ENCODE measurements at places on chromosomes 13 and 19.

DNA sequence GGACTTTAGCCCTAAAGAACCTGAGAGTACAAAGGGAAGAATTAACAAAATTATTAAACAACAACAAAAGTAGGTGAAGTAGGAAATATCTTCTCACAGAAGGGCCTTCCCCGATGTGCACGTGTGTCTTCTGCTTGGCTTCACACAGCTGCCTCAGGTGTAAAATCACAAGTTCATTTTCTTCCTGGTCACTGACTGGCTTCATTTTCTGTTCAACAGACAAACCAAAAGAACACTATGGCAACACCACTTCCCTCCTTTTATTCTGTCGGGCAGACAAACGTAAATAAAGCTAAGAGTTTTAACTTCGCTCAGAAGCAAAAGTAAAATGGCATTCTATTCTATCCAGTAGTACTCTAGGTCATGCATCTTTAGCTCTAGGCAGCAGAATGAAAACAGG is 140.9 kb downstream of the TBC1D4 start:
- no peak for DNase-seq

- no peak for DNase-seq
Observed at GRCh38 chr19:661427-662196, 1.4 kb downstream of the RNF126 start.

- no peak for DNase-seq
Observed at GRCh38 chr19:3161453-3161852, 17.1 kb upstream of the S1PR4 start.

DNA sequence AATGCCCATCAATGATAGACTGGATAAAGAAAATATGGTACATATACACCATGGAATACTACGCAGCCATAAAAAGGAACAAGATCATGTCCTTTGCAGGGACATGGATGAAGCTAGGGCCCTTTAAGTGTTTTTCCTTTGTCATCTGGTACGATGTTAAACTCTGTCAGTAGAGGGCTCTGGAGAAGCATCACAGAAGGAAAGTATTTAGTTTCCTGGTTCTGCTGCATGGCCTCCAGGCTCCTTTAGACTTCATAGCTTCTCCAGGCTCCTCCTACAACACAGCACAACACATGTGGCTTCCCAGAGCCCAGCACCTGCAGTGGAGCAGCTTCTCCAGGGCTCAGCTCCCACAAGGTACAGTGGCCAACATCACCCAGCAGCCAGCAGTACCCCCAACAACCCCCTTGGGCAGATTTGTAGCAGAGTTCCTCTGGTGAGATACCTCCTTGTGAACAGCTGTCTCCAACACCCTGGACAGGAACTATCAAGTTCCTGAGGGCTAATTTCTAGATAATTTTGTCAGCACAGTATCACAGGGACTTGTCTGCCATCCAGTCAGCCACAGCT is 63.4 kb downstream of the KCTD12 start:
- DNase-seq = no peak

DNA sequence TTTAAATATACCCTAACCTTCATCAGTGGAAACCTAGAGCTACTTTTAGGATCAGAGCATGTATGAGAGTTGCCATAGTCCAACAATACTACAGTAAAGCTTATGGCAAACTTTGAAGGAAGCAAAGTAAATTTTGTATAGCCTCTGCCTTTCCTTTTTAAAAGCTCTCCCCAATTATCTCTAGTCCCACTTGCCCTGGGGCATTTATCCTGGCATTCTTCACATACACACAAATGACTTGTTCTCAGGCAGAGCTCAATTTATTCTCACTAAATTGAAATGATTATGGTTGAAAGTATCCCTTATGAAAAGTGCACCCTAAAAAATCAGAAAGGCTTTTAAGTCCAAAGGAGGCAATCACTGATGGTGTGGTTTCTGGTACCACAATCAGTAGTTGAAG is 94.1 kb upstream of the UFM1 start:
- no peak for DNase-seq

DNA sequence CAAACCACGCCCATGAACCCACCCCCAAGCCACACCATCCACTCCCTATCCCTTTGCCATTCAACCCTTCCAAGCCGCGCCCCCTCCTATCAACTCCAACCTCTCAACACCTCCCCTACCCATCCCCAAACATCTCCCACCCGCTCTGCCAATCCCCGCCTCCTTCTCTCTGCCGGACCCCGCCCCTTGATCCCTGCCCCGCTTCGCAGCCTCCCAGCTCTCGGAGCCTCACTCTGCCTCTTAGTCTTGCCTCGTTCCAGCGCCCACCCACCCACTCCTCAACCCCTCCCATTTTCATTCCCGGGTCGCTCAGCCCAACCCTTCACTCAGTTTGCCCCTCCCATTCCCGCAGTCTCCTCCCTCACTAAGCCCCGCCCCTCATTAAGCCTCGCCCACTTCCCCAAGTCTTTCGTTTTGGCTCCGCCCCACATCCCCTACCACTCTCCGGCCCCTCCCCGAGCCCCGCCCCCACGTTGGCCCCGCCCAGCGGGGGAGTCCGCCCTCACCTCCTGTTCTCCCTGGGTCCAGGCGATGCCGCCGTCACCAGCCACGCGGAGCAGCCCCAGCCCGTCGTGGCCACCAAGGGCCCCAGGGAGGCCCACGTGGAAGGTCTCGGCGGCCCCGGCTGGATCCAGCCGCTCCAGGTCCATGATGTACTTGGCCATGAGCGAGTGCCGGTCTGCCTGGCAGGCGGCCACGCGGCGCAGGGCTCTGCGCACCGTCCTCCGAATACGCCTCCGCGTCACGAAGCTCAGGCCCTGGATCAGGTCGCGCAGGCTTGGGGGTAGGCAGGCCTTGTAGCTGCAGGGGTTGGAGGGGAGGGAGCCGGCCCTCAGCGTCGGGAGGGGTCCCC is 5.7 kb downstream of the JAK3 start:
- peak; percentile 79 for DNase-seq

Measured in upper lobe of right lung (tissue), 1 donor.